ENCODE measurements at places on chromosomes 2 and 18.
A peak's percentile ranks its signal among the peaks of the same experiment; 100 is the strongest.

DNA sequence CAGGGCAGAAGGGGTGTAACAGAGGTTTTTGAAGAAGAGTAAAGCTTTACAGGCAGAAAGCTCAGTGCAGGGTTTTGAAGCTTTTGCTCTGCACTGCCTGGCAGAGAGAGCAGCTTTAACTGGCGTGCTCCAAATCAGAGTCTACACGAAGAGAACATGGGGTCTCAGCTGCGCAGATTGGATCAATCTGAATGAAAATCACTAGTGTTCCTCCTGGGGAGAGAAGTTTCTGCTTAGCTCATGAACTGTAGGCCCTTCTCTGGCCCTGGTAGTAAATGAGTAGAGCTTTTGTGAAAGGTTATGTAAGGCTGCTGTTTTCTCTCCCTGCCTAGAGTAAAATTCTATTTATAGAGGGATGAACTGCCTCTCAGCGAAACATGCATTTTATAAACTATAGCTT, 13.6 kb downstream of the DCC start:
- no peak for DNase-seq

DNA sequence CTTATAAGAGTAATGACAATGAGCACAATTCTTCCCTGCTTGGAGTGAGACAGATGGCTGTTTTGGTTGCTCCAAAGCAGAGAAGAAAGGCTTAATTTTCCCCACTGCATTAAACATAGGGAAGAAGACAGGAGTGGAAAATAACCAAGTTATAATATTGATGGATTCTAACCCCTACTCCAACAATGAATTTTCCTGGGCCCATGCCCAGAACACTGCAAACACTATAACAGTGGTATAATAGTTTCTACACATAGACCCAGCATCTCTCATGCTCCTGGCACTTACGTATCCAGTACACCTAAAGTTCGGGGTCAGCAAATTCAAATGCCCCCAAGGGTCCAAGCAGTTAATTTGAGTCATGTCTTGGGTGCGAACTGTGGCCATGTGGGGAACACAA, 613.4 kb downstream of the PLCL1 start:
- no peak for DNase-seq

- DNase-seq: no peak
Measured at GRCh38 chr2:167181688-167182087, 293.4 kb downstream of the XIRP2 start.

DNA sequence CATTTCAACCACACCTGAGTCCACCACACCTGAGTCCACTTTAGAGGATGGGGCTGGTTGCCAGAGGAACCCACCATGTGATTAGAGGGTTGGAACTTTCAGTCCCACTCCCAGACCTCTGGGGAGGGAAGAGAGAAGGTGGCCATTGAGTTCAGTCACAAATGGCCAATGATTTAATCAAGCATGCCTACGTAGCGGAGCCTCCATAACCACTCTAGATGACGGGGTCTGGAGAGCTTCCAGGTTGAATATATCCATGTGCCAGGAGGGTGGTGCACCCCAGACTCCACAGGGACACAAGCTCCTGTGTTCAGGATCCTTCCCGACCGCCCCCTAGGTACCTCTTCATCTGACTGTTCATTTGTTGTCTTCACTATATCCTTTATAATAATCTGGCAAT, 53.3 kb downstream of the CYBRD1 start:
- no peak for DNase-seq

GRCh38 chr2:212732860-212733259, 194.3 kb upstream of the ERBB4 start:
- DNase-seq: no peak

DNA sequence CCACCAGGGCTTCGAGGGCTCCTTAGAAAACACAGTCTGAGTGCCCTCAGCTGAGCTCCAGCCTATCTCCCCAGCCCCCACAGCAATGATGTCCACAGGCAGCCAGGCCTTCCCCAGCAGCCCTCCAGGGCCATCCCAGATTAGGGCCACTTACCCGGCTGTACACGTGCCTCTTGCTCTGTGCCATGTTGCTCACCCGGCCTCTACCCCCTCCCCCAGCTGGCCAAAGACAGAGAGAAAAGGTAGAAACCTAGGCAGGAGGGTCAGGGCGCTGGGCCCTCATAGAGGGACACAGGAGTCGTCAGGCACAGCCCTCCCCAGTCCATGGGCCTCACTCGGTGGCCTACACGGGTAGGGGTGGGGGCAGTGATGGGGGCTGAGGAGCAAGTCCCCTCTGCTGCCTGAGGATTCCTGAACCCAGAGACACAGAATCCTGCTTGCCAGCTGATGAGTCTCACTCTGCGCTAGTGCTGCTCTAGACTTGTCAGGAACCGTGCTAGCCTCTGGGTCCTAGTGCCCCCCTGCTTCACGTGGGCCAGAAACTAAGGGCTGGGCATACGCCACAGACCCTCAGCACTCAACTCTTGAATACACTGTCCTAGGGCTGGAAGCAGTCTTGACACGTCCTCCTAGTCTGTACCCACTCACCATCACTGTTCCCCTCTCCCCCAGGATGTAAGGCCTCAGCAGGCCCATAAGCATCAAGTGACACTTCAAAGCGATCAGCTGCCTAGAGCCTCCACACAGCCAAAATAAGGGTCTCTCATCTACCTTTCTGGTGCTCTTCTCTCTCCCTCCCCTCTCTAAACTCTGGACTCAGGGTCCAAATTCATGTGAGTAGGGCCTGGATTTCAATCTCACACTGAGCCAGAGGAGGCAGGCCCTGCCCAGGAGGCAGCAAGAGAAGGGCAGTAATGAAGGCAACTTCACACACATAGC, at the start of gene DCTN1:
Gene DCTN1, minus strand, starts transcription at position 461 of the 939 bp plus-strand sequence. Its CDS starts 274 bp downstream, at position 187.
- peak; percentile 86 for DNase-seq

GRCh38 chr2:200150411-200151086, 155.9 kb upstream of the SPATS2L start:
- DNase-seq: no peak

GRCh38 chr2:28952836-28953211, 28.3 kb upstream of the TOGARAM2 start:
- peak; percentile 30 for DNase-seq

DNA sequence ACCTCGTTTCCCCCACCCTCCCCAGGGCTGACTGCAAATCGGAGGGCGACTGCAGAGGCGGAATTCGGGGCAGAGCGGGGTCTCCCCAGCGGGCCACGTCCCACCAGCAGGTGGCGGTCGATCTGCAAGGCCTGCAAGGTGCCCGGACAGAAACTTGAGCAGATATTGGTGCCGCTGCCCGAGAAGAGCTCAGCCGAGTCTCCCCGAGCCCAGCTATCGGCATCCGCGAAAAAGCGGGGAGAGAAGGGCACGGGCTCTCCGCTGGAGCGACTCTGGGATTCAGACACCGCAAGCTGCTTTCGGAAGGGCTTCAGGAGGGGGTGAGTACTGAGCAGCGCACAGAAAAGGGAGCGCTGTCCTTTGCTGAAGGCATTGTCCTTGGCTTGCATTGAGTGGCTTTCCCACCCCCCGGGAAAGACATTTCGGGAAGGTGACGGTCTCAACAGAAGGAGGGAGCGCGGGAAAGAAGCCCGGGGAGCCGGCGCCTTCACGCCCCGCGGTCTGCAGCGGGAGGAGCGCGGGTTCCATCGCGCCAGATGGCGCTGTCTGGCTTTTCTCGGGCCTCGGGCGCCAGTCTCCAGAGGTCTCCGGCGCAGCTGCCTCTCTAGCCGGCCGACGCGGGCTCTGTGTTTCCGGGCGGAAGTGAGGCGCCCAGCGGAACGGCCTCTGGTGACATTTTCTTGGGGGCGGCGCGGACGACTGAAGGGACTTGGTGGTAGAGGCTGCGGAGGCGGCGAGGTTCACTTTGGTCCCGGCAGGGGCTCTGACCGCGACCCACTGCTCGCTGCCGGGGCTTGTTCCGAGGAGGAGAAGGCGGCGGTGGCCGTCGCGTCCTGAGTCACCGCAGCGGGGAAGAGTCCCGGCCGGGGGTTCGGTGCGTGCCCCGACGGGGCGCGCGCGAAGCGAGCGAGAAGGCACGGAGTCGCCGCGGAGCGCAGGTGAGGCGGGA, 69.5 kb downstream of the HAUS1 start:
- DNase-seq: peak; percentile 92

DNA sequence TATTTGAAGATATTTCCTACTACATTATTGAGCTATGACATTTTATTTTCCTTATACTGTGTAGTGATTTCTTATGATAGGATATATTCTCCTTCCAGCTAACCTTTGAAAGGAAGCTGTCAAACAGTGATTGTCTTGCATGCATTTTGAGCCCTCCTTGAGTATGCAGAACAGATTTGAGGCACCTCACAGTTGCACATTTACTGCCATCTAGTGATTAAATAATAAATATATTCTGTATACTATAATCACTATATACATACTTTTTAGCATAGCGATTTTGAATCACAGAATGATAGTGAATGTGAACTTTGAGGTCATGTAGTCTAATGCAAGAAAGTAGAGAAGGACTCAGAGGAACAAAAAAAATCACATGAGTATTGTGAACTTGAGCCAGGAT, 268.4 kb upstream of the CDH19 start:
- peak; percentile 20 for DNase-seq

- no peak for DNase-seq
Measured at GRCh38 chr2:200158647-200159356, 147.7 kb upstream of the SPATS2L start.

DNA sequence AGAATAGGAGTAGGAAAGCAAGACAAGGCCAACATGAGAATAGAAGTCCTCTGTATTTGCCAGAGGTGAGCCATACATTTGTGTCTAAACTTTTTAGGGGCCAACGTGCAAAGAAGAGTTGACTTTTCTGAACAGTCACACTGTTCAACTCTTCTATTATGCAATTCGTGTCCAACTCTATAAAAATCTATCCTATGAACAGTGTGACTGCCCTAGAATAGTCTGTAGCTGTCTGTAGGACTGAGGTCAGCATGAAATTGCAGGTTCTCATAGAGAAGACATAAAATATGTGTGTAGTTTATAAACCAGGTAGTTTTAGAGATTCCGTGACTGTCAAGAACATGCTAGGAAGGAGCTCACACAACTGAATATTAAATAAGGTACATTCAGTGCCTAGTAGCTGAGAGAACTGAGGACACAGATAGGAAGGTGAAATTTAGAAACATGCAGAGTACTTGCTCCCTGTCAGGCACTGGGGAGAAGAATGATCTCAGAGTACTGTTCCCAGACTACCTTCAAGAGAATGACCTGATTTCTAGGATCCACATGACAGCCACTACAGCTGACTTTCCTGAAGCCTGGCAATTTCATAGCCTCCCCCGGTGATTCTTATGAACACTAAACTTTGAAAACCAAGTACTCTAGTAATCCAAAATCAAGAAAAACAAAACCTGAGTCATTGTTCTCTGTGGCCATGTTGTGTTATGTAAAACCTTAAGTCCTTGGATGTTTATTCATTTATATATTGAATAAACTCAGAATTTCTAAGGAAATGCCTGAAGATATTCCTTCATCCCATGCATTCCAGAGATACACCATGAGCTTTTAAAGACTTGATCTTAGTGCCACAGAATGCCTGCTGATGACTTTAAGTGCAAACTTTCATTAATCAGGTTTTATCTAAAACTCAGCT, 201.5 kb upstream of the BOD1L2 start:
- DNase-seq: peak; percentile 34

- DNase-seq: no peak
Measured at GRCh38 chr2:68404893-68405799, 40.1 kb downstream of the PLEK start.

DNA sequence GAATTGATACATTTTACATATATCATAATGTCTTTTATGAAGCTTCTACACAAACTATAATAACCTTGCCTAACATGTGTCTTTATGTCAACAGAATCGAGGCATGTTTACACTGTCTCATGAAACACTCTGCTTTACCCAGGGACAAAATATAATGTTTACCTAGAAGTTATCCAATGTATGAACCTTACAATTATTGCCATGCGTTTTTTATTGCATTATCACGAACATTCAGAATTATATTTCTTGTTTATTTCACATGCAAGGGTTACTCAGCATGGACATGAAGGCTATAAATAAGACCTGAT, 19.8 kb downstream of the LONRF2 start:
- DNase-seq: no peak

DNA sequence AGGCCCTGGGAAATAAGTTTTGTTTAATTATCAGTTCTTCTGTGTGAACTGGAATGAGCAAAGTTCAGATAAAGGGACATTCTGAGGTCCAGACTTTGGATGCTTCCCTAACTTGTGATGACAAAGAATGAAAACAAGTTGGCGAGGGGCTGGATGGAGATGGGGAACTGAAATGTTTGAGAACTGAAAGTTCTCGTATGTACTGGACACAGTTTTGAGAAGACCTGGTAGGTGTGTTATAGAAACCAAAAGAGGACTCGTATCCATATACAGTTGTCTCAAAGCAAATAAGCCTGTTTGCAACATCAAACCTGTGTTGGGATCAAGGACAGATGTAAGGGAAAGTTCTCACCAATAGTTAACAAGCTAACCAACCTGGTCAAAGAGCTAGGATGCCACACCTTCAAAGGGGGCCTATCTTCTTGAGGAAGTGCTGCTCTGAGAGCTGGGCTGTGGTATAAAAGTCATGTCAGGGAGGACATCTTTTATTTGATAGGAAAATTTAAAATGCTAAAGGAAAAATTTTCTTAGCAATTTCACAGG, at the start of gene UPP2:
Gene UPP2, plus strand, starts transcription at position 493 of the 543 bp plus-strand sequence. CDS start 188 bp downstream, outside the sequence.
- no peak for DNase-seq

GRCh38 chr2:9258501-9258900, 51.9 kb downstream of the ASAP2 start:
- DNase-seq: no peak

GRCh38 chr2:219358170-219359075, 25.9 kb upstream of the RESP18 start:
- no peak for DNase-seq

DNA sequence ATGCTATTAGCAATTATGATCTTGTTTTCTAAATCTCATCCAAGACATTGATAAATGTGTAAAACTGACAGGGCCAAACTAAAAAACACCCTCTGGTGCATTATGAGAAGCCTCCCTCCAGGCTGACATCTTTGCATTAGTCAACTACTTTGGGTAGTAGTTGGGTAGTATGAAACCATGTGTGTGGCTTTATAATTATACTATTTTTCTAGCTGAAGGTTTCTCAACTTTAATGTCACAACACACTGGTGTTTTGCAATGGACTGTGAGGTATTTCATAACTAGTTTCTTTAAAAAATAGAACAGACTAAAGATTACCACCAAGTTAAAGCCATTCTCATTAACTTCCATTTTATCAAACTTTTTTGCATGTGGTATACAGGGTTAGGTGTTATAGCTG, 73.1 kb upstream of the RBMS1 start:
- DNase-seq: no peak

DNA sequence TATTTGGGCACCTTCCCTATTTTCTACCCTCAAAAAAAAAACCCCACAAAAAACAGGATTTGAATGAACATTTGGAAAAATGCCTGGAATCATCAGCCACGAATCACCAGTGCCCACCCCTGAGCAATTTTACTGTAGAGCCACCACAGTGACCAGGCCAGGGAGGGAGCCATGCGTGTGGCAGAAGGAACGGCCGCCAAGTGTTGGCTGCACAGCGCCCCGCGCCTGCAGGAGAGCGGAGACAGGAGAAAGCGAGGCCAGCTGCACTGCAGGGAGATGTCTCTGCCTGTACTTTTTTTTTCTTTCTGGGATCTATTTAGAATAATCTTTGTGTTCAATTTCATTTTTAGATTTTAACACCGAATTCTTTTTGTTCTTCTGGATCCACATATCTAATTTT, 269.3 kb upstream of the RAB12 start:
- DNase-seq: peak; percentile 44

- no peak for DNase-seq
Measured at GRCh38 chr2:107411267-107411666, 415.4 kb upstream of the RGPD4 start.

GRCh38 chr2:113114224-113114945, 13.0 kb upstream of the IL1RN start:
- DNase-seq: no peak

GRCh38 chr2:161136696-161137324, 23.4 kb upstream of the TANK start:
- no peak for DNase-seq

Measured in cerebellar cortex (tissue), 1 donor.